ENCODE measurements at places on chromosomes 5 and 9.

DNA sequence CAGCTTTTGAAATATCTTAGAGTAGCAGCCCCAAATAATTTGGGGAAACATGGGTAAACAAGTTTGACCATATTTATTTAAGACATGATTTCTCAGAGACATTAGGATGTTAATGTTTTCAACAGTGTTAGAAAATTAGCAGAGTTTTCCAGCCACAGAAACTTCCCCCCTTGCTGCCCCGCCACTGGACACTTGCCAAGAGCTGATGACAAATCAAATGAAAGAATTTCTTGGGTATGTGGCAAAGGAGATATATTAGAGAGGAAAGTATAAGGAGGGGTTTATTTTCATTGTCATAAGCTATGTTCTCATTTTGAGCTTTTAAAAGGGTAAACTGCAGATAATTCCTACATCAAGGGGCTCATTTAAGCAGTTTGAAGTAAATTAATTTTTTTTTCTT lies 15.9 kb downstream of the GABRA1 start:
- no peak for DNase-seq

- DNase-seq, result no peak
Measured at GRCh38 chr5:74679966-74680365, 5.1 kb upstream of the HEXB start.

GRCh38 chr9:20312732-20313131 lies 309.6 kb downstream of the MLLT3 start:
- DNase-seq, result no peak

- no peak for DNase-seq
Measured at GRCh38 chr5:989961-990530, 18.6 kb upstream of the NKD2 start.

GRCh38 chr5:138629392-138629791 lies 54.2 kb upstream of the HSPA9 start:
- no peak for DNase-seq

DNA sequence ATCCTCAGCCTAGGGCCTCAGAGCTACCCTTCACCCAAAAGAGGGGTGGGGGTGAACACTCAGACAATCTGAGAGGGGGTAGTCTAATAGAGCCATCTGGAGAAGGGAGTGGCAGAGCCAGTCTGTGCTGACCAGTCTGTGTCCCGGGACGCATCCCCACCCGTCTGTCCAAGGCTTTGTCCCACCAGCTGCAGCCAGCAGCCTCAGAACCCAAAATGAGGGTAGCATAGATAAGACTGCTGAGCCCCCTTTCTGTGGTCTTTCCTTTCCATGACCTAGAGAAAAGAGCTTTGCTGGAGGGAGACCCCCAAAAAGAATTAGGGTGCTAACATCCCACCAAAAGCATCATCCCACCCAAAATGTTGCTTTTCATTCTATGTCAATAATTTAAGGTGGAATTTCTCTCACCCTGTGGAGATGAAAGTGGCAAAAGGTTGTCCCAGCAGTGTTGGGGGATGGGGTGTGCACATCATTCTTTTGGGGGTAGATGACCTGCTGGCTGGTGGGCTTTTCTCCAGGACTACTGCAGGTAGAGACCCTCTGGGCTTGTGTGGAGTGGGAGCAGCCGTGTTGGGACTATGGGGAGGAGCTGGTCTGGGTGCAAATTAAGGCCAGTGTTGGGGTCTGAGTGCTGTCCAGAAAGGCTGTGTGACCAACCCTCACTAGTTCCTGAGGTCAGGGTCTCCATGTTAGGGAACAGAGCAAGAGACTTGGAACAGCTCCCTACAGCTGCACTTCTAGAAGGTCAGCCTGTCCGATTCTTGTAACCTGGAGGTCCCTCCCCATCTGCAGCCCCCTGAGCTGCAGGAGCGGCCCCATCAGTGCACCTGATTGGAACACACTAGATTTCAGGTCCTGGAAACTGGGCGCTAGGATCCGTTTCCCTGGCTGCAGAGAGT lies 19.9 kb downstream of the URM1 start:
- DNase-seq, result no peak

DNA sequence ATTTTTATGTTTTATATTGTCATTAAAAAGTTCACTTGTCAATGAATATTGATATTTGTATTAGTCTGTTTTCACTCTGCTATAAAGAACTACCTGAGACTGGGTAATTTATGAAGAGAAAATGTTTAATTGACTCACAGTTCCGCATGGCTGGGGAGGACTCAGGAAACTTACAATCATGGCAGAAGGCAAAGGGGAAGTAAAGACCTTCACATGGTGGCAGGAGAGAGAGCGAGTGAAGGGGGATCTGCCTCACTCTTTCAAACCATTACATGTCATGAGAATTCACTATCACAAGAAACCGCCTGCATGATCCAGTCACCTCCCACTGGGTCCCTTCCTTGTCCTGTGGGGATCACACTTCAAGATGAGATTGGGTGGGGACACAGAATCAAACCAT lies 27.4 kb downstream of the SRD5A1 start:
- no peak for DNase-seq

GRCh38 chr5:138900281-138900965 lies 25.3 kb upstream of the LRRTM2 start:
- DNase-seq, result no peak

- DNase-seq, result no peak
Measured at GRCh38 chr5:9538504-9538903, 7.4 kb downstream of the SEMA5A start.

- DNase-seq, result no peak
Measured at GRCh38 chr9:137385061-137385655, 37.8 kb downstream of the EXD3 start.

- DNase-seq, result no peak
Measured at GRCh38 chr5:79694652-79695051, 5.0 kb downstream of the CMYA5 start.
